ENCODE measurements at places on chromosomes 11 and 22.
A peak's percentile ranks its signal among the peaks of the same experiment; 100 is the strongest.

GRCh38 chr11:65317025-65317786, 2.5 kb downstream of the CDC42EP2 start:
- peak; percentile 76 for DNase-seq

- DNase-seq = no peak
Measured at GRCh38 chr11:12266132-12266531, 111.2 kb upstream of the PARVA start.

DNA sequence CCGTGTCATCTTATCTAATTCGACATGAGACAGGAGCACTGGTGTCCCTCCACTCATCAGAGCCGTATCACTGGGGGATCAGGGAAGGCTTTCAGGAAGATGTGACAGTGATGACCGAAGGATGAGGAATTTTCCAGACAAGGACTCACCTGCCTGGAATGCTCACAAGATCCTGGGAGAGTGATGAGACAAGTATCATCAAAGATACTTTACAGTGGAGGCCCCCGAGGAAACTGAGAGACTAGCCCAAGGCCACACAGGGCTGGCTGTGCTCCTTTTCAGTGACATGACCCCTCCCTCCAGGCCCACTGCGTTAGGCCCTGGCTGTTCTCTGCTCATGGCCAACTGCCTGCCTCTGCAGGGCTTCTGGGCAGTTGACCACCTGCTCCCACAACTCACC, 13.0 kb downstream of the CLPB start:
- no peak for DNase-seq

GRCh38 chr11:58776891-58777710, 45.4 kb upstream of the GLYAT start:
- no peak for DNase-seq

GRCh38 chr11:64321533-64321932, 3.6 kb downstream of the PRDX5 start:
- DNase-seq = peak; percentile 73

DNA sequence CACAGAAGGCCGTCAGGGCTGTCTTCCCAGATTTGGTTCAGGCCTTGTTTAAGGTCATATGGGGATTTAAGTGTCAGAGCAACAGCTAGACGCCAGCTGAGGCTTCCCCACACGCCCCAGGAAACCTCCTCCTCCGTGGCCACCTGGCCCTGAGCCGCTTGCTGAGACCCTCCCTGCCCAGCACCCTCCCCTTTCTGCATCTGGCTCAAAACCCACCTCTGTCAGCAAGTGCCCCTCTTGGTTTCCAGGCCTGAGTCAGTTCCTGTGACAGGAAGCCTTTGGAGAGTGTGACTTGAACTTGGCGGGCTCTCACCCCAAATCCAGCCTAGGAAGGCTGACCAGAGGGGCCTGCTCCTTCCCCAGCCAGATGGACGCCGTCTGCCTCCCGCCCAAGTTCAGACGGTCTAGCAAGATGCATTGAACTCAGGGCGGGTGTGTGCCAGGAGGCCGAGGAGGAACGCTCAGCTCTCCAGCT, 561 bp downstream of the FXYD2 start:
- no peak for DNase-seq

- no peak for DNase-seq
Measured at GRCh38 chr11:64008914-64009633, 22.8 kb downstream of the OTUB1 start.

- peak; percentile 28 for DNase-seq
Measured at GRCh38 chr11:68528630-68529029, 68.1 kb downstream of the PPP6R3 start.

DNA sequence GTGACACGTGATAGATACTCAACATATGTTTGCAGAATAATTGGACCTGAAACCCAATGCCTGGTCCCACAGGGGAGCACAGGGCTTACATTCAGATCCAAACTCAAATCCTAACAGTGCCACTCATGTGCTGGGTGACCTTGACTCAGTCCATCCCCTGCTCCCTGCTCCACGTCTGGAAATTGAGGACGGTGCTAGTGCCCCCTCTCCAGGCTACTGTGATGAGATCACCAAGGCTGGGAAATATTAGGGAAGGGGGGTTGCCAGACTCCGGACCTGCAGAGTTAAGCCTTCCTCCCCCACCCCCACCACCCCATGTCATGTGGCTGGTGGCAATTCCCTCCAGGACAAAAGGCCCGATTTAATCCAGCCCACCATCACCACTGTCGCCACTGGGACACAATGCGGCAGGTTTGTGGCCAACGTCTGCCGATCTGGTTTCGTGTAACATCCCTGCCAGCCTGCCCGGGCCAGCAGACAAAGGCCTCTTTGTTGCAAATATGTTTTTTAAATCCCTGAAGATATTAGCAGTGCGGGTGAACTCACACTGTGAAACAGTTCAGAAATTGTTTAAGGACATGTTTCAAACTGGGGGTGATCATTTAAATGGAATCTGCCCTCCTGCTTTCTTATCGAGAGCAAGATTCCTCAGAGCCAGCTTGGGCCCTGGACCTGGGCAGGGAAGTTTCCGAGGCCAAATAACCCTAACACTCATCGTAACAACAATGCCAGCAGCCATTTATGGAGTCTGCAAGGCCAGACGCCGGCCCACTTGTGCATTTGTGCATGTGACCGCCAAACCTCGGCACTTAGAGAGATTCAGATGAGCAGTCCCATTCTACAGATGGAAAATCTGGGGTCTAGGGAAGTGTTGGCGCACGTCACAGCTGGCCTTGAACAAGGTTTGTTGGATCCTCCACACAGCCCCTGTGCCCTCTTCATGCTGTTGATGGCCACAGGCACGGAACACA, 19.6 kb upstream of the MN1 start:
- no peak for DNase-seq

All from NCI-H2029 (cell line).